Stimulated activated CD4-positive, alpha-beta T cell treated with anti-CD3 and anti-CD28 coated beads, Interleukin-4, amount 100 ng/mL, for 1 hour (primary cell): ENCODE measurements at places on chromosomes 2 and 18.

DNA sequence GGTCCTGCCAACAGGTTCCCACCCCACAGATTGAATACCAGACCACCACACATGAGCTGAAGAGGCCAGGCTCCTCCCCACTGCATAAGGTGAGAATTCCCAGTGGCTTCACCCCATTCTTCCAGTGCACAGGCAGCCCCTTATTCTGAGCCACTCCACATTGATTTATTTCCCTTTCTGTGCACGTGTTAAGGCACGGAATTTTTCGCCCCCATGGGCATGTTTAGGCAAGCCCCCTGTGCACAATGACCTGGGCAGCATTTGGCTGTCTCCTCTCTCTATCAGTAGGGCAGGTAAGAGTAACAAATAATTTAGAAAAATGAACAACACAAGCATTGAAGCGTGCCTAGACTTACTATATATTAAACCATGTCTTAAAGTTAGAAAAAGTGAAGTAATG, 15.2 kb upstream of the CHAC2 start:
- DNase-seq: no peak

DNA sequence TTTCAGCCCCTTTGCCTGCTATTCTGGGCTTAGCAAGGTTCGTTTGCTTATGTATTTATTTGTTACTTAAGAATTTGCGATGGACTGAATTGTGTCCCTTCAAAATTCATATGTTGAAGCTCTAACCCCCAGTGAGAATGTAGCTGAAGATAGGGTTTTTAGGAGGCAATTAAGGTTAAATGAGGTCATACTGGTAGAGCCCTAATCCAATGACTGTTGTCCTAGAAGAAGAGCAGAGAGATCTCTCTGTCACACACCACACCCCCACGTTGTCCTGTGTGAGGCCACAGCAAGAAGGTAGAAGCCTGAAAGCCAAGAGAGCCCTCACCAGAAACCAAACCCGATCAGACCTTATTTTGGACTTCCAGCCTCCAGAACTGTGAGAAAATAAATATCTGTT, 66.7 kb downstream of the KIAA1328 start:
- DNase-seq: no peak

- DNase-seq: no peak
These were observed 19.9 kb downstream of the ATOH8 start for GRCh38 chr2:85773692-85774091.

DNA sequence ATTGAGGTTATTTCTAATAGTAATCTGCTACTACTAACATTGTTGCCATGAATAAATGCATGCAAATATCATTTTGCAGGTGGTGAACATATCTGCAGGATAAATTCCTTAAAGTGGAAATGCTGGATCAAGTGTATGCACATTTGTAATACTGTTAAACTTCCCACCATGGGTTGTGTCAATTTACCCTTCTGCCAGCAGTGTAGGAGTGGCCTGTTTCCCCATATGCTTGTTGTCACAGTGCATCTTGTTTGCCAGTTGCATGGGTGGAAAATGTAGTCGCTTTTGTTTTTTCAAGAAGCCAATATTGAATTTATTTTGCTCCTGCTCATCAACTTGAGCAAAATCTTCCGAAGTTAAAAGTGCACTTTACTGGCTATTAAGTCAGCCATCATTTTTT, 139.0 kb upstream of the ACKR3 start:
- no peak for DNase-seq

DNA sequence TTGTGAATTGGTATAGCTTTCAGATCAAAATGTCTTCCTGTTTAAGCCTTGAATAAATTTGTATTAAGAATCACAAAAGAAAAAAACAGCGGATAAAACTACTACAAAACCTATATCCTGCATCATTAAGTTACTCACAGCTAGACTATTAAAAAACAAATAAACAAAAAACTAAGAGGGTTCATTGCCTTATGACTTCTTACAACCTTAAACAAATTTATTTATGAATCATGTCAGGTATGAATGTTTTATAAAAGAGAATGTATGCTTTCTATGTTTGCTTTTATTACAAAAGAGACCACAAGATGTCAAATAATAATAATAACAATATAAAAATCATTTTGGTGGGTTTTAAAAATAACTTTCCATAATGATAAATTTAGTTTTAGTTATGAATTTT, 109.6 kb downstream of the FIGN start:
- DNase-seq: no peak

GRCh38 chr18:31694297-31694696, 9.9 kb upstream of the B4GALT6 start:
- DNase-seq: no peak

- DNase-seq: no peak
These were observed 7.2 kb upstream of the TAF1B start for GRCh38 chr2:9836074-9836473.

- no peak for DNase-seq
These were observed at the start of gene PTH2R for GRCh38 chr2:208406474-208407451. PTH2R (plus strand) TSS chr2:208406792; CDS start chr2:208407044, 252 bp downstream.

DNA sequence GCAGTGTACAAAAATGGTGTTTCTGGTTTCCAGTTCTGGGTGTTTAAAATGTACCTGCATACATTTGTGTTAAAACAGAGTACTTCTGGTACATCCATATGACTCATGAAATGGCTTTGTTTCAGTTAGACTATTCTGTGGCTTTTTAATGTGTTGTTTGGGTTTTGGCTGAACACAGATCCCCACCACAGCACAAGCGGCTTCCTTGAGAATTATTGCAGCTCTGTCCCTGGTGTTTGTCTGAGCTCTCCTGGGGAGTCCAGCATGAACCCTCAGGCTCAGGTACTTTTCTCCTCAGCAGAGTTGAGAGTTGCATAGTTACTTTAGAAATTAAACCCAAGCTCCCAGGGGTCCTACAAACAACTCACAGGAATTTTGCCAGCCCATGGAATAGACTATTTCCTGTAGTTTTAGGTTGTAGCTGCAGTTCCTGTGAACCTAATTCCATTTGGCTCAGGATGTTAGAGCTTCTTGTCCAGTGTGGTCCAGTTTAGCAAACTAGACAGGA, 64.8 kb upstream of the EML6 start:
- no peak for DNase-seq

- no peak for DNase-seq
These were observed 26.1 kb upstream of the SALL3 start for GRCh38 chr18:78953566-78953965.

DNA sequence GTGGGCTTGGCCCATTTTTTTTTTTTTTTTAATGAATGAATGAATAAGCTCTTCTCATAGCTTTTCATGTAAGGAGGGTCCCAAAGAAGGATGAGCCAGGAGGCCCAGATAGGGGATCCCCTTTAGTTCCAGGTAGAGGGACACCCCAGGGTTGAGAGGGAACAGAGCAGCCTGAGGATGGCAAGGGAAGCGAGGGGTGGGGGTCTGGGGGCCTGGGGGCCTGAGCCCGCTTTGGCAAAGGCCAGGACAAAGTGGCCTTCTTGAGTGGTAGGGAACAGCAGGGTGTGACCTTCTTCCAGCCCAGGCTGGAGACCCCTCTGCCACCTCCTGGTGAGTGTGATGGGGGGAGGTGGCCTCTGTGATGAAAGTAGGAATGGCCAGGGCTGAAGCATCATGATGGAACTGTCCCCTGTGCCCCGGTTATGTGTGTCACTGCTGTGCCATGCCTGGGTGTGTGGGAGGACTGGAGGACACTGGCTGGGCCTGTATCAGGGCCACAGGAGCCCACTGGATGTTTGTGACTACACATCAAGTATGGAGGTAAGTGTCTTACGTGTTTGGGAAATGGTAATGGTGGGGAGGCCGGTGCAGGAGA, 263.5 kb upstream of the HDAC4 start:
- no peak for DNase-seq

- DNase-seq: peak; percentile 41
These were observed at the start of gene MAP3K20 for GRCh38 chr2:173075781-173076580. MAP3K20 (plus strand) TSS chr2:173075846; CDS start chr2:173091032, 15,186 bp downstream.

GRCh38 chr18:44736664-44737380, 56.1 kb downstream of the SETBP1 start:
- DNase-seq: no peak

GRCh38 chr2:175815537-175815936, 186.5 kb downstream of the LNPK start:
- no peak for DNase-seq

DNA sequence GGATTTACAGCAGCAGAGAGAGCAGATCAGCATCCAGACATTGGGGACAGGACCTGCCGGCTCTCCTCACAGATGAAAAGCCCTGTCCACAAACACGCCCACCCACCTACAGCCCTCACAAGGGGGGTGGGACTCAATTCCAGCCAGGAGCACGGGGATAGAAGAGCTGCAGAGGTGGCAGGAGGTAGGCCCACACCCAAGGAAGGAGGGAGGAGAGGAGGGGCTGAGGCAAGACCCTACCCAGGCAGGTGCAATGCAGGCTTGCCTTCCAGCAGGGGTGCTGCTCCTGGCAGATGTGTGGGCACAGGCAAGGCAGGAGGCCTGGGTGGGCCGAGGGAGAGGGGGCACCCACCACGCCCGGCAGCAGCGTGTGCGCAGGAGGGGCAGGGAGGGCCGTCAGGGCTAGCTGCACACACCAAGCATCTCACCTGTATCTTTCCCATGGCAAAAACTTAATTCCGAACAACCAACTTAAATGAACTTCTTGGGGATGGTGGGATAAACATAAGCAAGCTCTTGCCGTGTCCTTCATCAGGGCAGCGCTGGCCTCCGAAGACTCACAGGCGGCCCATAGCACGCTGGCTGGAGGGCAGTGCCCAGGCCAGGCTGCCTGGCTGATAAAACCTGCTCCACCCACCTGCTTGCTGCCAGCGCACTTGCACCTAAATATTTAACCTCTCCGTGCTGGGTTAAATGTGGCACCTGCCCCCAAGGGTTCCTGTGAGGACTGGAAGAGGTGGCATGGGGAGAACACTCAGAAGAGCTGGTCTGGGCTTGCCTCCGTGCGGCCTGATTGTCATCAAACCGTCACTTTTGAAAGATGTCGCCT, 219.5 kb downstream of the HDAC4 start:
- no peak for DNase-seq

DNA sequence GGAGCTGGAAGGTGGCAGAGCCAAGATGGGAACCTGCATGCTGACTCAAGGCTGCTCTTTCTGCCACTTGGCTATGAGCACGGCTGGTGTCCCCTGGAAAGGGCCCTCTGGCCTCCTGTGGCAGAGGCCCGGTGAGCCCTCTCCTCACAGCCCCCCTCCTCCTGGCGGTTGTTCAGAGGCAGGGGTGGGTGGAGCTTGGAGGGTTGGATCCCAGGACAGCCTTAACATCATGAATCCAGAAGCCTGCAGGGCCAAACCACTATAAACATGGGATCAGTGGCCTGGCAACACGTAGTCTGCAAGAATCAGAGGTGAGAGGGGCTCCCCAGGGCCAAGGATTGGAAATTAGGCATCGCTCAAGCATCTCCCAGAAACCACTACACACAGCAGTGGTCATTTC, 48.5 kb upstream of the LOXHD1 start:
- DNase-seq: no peak

DNA sequence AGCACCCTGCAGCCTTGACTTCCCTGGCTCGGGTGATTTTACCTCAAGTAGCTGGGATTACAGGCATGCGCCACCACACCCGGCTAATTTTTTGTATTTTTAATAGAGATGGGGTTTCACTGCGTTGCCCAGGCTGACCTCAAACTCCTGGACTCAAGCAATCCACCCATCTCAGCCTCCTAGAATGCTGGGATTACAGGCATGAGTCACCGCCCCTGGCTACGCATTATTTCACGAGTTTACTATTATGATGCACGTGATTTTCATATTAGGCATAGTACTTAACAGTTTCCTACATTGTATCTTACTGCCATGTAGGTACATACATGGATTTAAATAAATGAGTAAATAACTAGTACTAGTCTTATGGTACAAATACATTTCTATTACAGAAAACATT, 4.4 kb downstream of the DYNC2LI1 start:
- no peak for DNase-seq

GRCh38 chr2:236337465-236338325, 73.5 kb upstream of the ASB18 start:
- no peak for DNase-seq

GRCh38 chr2:96103761-96104486, 12.4 kb downstream of the ADRA2B start:
- DNase-seq: no peak

- DNase-seq: no peak
These were observed 144.1 kb downstream of the EVA1A start for GRCh38 chr2:75416420-75417342.

DNA sequence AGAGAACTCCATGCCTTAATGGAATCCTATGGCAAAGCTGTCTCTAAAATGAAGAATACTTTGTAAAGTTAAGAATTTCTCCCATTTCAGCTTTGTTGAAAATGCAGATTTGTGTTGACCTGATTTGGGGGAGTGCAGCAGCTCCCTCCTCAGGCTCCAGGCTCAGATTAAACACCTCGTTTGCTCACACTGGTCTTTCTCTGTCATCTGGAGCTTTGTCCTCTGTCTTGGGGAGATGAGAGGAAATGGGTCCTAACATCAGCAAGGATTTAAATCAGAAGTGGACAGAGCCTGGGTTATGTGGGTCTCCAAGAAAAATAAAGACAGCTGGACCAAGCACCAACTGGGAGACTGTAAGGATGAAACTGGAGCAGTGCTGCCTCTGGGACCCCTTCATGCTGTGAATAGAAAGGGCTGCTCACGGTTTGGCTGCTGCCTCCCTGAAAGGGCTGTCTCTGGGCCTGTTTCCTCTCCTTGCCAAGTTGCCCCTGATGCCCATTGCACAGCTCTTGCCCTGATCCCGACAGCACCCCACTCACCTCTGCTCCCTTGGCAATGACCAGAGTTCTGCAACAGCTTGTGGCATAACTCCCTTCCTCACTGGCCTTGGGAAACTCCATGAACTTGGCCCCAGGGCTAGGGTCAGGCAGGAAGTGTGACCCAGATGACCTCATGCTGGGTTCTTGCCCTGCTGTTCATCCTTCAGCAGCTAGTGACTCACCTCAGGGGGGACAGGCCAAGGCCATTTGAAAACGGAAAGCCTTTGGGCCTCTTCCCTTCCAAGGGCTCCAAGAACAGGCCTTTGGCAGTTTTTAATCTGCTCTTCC, 197.2 kb downstream of the CYP26B1 start:
- no peak for DNase-seq

GRCh38 chr2:17599617-17600016, 59.1 kb downstream of the VSNL1 start:
- no peak for DNase-seq

DNA sequence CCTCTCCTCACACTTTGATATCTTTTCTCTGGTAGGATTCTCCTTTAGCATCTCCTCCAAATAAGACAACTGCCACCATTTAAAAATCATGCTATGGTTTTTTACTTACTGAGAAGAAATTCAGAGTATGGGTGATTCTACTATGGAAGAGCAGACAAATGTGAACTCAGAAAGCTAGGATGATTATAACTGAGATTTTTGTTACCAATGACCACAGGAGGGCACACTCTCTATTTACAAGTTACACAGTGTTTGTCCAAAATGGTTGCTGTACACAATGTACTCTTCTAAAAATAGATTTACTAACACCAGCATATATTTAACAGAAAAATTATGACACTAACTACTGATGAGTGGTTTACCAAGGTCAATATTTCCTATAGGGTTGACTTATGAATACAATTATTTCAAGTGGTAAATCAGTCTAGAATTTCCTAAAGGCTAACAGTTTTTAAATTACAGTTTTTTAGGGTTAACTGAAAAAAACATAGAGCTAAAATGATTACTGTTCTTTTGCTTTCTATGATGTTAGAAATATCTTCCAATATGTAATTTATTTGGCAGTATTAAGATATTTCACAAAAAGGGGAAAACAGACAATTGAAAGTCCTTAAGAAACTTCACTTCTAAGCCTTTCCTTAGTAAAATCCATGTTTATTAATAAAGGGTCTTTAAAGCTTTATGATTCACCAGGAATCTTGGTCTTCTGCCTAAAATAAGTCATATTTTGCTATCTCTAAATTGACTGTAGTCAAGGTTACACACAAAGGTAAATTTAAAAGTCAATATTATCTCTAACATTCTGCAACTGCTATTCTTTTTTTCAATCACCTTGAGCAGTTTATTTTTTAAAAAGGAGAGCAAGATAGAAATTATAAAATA, 57.2 kb downstream of the MAP4K3 start:
- no peak for DNase-seq
